ENCODE measurements at places on chromosomes 11 and 22.

DNA sequence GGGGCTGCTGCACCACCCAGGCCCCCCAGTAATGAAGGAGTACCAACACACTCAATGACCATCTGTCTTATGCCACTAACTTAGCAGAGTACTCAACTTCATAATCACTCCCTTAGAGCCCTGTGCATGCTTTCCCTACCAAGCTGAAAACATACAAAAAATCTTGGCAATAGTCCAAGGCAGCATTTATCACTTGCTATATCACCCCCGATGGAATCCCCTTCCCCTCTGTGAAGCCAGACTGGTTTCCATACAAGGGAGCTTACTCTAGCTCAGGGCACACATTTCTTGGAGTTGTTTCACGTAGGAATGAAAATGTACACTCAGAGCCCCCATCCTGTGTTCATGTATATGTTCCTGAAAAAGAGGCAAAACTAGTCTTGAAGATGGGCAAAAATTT is 301.3 kb upstream of the TENM4 start:
- no peak for DNase-seq

- no peak for DNase-seq
Observed at GRCh38 chr22:42236268-42236667, 34.2 kb downstream of the TCF20 start.

GRCh38 chr11:66340596-66341501 is 4.1 kb downstream of the BRMS1 start:
- no peak for DNase-seq

DNA sequence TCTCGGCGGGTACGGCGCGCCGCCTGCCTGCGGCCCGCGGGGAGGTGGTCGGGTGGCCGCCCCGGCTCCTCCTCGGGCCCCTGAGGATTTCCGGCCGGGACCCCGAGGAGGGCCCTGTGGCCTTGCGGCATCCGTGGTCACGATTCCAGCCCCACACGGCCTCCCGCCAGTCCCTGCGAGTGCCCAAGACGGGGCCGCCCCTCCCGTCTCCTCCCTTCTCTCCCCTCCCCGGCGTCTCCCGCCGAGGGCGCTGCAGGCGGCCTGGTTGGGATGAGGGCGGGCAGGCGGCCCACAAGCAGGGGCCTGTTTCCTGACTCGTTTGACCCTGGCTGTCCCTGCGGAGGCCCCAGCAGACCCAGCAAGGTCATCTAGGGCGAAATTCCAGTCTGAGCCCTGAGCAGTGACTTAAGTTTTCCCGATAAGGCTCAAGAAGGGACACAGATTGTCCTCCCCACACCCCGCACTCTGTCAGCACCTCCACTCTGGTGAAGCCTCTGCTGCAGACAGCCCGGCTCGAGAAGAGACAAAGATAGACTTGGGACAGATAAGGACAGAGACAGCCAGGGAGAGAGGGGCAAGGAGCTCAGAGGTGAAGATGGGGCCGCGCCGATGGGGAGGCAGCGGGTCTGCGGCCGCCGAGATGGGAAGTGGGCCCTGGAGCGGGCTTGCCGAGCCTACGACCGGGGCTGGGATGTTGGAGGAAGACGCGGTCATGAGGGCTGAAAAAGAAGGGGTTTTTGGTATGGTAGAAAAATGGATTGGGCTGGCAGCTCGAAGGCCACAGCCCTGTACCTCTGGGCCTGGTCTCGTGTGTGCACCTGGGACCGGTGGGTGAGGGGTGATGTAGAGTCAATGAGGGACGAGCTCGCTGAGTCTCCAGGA is 95.0 kb downstream of the SWAP70 start:
- DNase-seq, result peak; percentile 70

GRCh38 chr22:37018815-37019308 is 385 bp downstream of the TST start:
- peak; percentile 47 for DNase-seq

GRCh38 chr11:65071907-65072630 is 11.8 kb downstream of the CDCA5 start:
- no peak for DNase-seq

DNA sequence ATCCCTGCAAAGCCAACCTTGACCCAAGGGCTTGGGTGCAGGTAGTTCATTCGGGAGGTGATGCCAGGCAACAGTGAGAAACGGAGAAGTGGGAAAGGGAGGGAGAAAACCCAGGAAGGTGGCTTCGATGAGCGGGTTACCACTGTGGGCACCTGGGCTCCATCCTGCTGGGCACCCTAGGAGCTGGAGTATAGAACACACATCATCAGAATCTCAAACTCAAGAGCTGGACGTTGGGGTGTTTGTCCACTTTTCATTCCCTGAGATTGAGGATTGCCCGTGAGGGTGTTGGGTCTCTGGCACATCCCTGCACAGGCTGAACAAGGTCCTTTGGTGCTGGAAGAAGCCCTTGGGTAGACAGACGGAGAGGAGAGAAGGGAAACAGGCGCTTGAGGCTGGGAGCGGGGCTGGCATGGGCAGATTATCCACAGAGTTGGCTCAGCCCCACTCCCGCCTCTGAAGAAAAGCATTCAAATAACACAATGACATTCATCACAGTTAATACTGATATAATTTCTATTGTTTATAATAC is 70.4 kb downstream of the LRRC32 start:
- DNase-seq, result no peak

DNA sequence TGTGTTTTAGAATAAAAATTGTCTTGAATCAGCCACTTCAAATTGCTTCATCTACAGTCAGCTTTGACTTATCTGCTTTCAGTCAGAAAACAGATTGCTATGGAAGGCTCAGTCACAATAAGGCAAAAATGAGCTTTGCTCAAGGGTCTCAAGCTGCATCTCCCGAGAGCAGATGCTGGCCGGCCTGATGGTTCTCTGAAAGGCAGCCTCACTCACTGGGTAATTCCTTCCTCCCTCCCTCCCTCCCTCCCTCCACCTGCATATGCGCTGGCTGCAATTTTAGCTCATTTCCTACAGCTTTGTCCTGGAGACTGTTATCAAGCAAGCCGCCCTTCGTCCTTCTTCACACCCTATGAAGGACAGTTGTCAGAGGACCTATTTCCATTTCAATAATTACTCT is 1.6 kb upstream of the IZUMO1R start:
- DNase-seq, result no peak
